NCI-H2029 treated with DMSO at 0.1 percent for 48 hours (cell line): ENCODE measurements at places on chromosomes 6 and 20.

DNA sequence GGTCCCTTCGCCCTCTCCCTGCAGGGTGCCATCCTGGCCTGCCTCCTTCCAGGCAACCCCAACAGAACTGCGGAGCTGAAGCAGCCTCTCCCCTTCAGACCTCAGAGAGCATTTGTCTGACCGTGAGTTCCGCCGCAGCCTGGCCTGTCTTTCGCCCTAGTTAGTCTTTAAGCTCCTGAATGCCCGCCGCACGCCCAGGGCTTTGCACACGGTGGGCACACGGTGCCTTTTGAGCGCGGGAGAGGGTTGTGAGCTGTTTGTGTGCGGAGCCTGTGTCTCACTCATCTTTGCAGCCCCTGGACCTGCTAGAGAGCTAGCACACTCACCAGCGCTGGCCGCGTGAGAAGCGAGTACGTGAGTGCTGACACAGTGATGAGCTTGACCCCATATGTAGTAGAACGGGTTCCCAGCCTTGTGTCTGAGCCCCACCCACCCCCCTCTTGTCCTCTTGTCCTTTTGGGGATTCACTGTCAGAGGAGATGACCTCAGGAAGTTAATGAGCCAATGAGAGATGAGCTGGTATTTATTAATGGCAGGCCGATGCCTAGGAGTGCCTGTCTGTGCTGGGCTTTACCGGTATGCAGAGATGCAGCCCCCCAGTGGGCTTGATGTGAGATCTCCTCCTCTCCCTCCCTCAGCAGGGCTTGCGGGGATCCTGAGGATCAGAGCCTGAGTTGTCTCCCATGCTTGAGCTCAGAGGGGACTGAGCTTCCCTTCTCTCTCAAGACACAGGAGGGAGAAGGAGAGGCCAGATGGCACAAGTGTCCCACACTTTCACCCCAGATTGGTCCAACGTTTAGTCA is 249.2 kb downstream of the FARS2 start:
- no peak for DNase-seq

DNA sequence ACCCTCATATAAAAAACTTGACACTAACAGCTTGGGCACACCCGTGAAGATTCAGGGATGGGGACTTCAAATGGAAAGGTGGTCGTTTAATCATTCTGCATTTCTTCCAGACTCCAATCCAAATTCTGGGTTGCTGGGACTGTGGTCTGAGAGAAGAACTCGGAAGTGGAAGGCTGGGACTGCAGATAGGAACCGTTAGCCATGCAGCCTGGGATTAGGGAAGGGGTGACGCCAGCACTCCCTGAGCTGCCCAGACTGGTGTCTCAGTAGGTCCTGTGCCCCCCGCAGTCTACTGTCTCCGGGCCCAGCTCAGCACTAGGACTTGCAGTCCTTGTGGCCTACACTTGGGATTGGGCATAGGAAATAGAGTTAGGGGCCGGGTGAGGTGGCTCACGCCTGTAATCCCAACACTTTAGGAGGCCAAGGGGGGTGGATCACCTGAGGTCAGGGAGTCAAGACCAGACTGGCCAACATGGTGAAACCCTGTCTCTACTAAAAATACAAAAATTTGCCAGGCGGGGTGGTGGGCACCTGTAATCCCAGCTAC is 511 bp upstream of the CLIC1 start:
- DNase-seq: no peak

- DNase-seq: no peak
Observed at GRCh38 chr6:40986364-40986763, 52.7 kb downstream of the UNC5CL start.

DNA sequence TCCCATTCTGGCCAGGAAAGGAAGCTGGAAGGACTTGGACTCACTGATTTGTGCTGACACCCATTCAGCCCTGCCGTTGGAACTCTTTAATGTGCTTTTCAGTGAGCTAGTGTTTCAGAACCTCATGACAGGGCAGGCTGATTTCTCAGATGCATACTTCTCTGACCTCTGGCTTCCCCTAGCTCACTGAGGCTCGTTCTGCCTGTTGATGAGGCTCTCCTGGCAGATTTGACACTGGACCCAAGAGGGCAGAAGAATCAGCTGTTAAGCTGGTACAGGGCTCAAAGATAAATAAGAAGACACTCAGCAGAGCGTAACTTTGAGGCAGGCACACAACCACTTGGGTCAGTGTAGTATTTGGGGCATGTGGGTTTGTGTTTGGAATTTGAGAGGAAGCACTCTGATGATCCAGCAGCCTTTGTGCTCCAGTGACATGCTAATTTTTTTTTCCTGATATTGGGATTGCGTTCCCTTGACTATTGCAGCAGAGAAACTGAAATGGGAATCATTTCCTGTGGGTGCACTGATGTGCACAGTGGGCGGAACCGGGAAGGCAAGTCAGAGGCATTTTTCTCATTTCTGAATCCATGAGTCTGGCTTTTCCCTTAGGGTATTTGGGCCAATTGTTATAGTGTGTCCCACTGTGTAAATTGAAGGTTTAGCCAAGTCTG is 80.2 kb downstream of the CARMIL1 start:
- DNase-seq: no peak

DNA sequence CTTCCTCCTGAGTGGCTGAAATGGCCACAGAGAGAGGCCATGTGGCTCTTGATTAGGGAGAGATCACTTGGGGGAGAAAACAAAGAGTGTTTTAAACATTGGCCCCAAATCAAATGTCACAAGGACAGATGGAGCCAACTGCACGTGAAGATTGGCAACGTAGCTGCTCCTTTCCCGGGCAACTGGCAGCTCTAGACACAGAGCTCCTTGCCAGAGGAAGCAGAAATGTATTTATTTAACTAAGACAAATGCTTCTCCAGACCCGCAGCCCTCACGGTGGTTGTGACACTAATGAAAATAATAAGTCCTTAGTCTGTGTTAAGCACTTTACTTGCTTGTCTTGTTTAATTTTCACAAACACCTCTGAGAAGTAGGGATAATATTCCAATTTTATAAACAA is 49.6 kb upstream of the DSN1 start:
- peak; percentile 47 for DNase-seq

GRCh38 chr6:116492331-116493067 is 18.9 kb upstream of the CALHM5 start:
- DNase-seq: no peak

DNA sequence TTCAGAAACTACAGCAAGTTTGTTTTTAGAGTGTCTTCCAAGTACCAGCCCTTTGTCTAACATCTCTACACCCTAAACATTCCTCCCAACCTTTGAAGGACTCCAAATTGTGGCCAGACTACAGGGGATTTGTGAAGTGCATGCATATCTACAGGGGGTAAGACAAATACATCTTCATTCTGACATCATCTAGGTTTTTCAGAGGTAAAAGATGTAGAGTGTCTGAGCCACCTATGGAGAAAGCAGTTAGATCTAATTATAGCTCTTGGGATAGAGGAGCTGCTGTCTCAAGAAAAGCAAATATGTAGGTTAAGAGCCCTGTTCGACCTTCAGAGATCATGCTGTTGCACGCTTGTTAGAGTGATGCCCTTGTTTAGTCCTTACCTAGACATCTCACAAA is 617.7 kb upstream of the AGPAT4 start:
- DNase-seq: no peak

DNA sequence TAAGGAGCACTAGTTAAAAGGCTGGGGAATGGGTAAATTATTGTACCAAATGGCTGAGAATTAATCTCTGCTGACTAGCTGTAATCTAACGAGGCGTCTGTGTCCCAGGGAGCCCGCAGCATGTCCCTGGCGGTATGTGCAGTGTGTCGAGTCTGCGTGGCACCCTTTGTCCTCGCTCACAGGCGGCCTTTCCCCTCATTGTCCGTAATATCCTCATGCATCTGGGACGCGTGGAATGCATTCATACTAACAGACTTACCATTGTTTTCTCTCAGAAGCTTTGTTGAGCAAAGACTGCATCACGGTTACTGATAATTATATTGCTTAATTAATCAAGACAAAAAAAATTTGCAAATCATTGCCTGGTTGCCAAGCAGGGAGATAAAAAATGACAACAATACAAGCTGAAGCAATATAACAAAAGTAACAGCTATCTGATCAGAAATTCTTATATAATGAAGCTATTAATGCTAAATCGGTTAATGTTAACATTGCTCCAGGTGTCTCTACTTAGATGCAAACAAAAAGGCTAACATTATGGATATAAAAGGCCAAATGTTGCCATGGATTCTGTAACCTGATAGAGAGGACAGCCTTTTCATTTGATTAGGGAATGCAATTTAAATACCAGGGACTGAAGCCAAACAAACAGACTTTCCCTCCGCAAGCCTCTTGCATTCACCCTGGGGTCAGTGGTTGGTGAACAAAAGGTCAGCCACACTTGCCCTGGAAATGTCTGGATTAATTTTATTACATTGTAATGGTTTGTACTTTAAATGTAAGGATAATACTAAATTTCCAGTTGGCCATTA is 124.8 kb downstream of the INSM1 start:
- no peak for DNase-seq

- DNase-seq: no peak
Observed at GRCh38 chr6:149211046-149211571, 106.4 kb upstream of the TAB2 start.

DNA sequence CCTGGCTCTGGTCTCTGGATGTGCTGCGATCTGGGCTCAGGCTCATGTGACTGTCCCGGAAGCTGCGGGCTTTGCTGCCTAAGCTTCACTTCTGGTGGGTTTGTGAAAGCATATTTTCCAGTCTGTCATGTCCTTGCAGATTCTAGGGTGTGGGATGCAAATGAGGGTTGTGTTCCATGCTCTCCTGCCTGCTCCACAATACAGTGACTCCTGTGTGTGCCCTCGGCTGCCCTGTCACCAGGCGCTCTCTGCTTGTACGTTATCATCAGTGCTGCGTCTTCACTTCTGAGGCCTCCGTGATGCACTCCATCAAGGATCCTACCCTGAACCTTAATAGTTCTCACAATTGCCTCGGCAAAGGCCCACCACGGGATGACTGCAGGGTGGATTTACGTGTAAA is 84.2 kb downstream of the TTLL2 start:
- no peak for DNase-seq

DNA sequence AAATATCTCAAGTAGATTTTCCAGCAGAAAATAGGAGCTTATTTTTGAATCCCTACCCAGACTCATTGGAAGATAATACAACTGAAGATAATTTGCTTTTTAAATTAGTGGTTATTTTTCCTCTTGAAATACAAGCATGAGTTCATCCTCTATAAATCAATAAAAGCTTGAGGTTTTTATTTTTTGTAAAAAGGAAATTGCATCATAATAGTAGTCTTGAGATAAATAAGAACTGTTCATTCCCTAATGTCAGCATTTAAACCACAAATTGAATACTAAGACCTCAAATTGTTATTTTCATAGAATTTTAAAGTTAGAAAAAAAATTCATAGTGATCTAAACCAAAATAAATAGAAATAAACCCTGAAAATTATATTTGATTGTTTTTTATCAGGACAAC is 719.1 kb downstream of the CD109 start:
- DNase-seq: no peak

DNA sequence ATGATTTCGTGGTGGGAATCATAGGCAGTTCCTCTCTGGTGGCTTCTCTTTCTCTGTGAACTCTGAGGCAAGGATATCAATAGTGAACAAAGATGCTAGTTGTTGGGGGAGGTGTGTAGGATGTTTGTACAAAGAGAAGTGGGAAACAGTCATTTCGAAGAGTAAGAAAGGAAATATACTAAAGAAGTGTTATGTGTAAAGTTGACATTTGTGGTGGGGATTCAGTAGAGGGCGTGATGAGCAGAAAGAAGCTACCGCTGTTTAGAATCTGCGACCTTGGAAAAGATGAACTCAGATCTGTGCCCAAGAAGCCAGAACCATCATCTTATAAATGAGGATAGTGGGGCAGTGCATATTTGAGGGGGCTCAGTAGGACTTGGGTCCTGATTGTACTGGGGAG is 11.4 kb downstream of the SLC35F1 start:
- DNase-seq: no peak

DNA sequence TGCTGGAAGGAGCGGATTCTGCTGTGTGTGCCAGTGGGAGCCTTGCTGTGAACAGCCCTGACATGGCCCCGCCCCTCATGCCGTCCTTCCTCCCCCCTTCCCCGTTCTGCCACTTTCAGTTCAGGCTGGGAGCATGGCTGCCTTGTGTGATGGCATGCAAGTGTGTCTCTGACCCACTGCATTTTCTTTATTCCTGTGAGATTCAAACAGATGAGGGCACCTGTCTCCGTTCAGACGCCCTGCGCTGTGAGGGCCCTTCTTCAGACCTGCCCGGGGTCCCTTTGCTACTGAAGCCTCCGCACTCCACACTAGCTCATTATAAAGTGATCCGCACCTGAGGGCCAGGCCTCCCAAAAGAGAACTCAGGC is 88.3 kb downstream of the TAF4 start:
- DNase-seq: no peak

- DNase-seq: no peak
Observed at GRCh38 chr20:11331096-11331495, 586.6 kb upstream of the BTBD3 start.

DNA sequence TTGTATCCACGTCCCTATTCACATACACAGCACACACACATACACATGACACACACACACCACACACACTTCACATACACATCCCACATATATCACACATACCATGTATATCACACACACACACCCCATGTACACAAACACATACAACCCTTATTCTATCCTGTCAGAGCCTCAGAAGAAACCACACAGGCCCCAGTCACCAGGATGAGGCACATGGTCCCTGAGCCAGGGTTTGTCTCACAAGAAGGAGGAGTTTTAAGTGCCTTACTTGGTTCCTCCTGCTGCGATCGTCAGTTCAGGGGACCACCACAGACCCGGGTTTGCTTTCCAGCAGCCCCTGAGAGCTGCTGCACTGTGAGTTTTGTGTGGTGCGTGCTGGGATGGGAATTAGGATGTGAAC is 23.6 kb downstream of the BFSP1 start:
- DNase-seq: no peak

DNA sequence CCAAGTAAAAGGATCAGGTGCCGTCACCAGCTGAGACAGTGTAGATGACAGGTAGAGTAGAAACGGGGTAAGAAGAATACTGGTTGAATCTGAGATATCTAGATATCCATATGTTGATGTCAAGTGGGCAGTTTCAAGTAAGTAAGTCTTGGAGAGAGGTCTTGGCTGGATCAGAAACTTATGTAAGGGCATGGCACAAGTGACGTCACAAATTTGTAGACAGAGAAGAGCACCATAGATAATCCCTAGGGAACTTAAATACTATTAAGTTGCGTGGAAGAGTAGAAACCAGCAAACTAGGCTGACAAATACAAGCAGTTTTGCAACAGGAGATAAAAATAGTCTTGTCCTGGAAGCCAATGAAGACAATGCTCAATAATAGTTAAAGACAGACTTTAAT is 123.2 kb downstream of the KHDRBS2 start:
- DNase-seq: no peak

- DNase-seq: no peak
Observed at GRCh38 chr6:44071670-44072451, 55.4 kb downstream of the MRPL14 start.

- DNase-seq: peak; percentile 50
Observed at GRCh38 chr6:21438986-21439352, 154.6 kb upstream of the SOX4 start.

DNA sequence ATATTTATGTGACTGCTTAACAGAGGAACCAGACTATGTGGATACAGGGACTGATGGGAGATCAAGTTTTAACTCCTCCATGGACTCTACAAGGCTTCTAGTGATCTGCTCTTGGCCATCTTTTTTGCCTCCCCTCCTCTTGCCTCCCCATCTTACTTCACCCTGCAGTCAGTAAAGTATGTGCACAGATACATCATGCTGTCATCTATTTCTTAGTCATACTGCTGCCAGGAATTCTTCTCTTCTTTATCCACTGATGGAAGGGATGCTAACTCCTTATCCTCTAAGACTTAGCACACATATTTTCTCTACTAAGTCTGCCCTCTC is 27.6 kb upstream of the FAM83C start:
- DNase-seq: no peak

- DNase-seq: no peak
Observed at GRCh38 chr20:44805979-44806620, 4.2 kb downstream of the RIMS4 start.
